ENCODE measurements at places on chromosomes 5 and 9.

DNA sequence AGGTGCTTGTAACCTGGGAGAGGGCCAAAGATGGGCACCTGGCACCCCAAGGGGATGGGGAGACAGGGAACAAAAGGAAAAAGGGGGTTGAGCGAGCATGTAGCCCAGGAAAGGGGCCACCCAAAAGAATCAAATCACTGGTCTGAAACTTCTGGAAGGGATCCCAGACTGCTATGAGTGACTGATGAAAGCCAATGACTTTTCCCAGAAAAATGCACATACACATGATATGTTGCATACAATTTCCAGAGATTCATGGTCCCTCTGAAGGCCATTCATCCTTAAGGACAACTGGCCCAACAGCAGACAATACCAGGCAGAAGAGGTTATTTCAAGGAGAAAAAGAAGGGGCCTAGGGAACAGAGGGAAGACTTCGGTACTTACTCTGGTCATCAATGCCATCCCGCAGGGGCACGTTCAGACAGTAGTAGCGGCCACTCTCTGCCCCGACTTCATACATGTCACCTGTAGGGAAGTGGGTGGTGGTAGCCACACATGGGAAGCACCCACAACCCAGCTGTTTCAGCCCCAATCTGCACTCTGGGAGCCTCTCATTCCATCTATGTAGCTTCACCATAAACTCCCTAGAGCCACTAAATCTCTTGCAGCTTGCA is 8.4 kb downstream of the HDAC3 start:
- no peak for DNase-seq

- DNase-seq: peak; percentile 59
Observed at GRCh38 chr5:154479160-154479943, 1.3 kb upstream of the HAND1 start.

GRCh38 chr9:137479892-137480685 is 21.0 kb upstream of the NSMF start:
- DNase-seq: no peak

GRCh38 chr5:86095092-86095491 is 522.6 kb upstream of the COX7C start:
- no peak for DNase-seq

All from mesothelial cell of epicardium (in vitro differentiated cells).